Stimulated activated CD4-positive, alpha-beta T cell treated with anti-CD3 and anti-CD28 coated beads, Interleukin-1b, Interleukin-23, amount 100 ng/mL, for 4 hours (primary cell): ENCODE measurements at places on chromosomes 11 and 22.

DNA sequence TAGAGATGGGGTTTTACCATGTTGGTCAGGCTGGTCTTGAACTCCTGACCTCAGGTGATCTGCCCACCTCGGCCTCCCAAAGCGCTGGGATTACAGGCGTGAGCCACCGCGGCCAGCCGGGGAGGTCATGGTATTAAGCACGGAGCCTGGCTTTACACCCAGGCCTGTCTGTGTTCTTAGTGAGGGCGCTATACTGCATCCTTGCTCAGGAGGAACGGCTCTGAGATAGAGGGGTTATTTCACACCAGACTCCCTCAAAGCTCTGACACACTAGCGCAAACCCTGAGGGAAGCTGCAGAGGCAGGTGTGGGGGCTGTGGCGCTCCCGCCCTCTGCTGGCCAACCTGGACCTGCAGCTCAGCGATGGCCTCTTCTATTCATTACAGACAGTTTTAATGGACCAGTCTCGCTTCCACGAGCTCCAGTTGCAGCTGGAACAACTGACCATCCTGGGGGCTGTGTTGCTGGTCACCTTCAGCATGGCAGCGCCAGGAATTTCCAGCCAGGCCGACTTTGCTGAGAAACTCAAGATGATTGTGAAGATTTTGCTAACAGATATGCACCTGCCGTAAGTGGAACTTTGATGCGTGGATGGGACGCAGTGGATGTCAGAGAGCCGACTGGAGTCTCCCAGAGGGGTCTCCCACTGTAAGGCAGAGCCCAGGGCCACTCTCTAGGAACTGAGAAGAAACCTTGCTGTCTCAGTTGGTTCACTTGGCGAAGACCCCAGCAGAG is 26.2 kb downstream of the TCP11L1 start:
- DNase-seq = peak; percentile 64

DNA sequence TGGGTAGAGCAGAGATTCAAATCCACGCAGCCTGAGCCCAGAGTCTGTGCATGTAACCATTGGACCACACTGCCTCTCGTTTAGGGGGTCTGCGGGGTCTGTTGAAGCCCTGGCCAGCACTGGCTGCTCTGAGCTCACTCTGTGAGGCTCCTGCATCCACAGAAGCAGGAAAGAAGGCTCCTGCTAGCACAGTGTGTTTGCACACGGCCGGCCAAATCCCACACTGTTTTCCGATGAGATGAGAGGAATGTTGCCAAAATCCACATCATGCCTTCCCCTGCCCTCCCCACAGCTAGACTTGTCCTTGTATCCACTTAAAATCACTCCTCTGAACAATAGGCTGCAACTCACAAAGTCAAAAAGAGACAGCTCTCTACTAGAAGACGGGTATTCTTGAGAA is 10.6 kb upstream of the SLC22A12 start:
- no peak for DNase-seq

GRCh38 chr11:27025957-27026733 is 14.5 kb upstream of the BBOX1 start:
- no peak for DNase-seq

GRCh38 chr11:27649800-27650199 is 50.5 kb downstream of the BDNF start:
- DNase-seq = no peak

- no peak for DNase-seq
These were observed 18.5 kb downstream of the GRK3 start for GRCh38 chr22:25582946-25583345.

- DNase-seq = no peak
These were observed 8.2 kb downstream of the SOX6 start for GRCh38 chr11:16347928-16348685.

DNA sequence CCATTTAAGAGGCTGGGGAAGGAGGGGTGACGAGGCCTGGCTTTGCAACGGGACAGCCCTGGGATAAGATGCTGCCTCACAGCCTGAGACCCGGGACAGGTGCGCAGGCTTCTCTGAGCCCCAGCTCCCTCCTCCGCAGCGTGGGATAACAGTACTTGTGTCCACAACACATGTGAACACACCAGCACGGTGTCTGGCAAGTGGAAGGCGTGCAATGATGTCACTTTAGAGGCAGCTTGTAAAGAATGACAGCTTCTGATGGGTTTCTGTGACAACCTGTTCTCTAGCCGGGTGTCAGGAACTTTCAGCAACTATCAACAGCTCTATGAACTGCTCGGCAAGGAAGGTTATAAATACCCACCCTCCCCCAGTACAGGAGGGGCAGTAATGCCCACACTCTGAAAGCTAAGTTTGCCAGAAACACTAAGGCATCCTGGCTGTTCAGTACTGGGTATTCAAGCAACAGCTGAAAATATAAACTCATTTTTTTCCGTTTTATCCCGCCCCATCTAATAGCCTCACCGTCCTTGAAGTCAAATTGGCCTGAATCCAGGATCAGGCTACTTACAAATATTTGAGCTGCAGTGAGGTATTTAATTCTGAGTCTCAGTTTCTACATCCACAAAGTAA is 59.7 kb downstream of the MYH9 start:
- DNase-seq = no peak

GRCh38 chr11:92300876-92301275 is 76.3 kb downstream of the FAT3 start:
- no peak for DNase-seq

GRCh38 chr22:22060200-22061084 is 77.9 kb upstream of the TOP3B start:
- peak; percentile 41 for DNase-seq

- DNase-seq = no peak
These were observed 169.4 kb downstream of the TBC1D22A start for GRCh38 chr22:46931881-46932280.

DNA sequence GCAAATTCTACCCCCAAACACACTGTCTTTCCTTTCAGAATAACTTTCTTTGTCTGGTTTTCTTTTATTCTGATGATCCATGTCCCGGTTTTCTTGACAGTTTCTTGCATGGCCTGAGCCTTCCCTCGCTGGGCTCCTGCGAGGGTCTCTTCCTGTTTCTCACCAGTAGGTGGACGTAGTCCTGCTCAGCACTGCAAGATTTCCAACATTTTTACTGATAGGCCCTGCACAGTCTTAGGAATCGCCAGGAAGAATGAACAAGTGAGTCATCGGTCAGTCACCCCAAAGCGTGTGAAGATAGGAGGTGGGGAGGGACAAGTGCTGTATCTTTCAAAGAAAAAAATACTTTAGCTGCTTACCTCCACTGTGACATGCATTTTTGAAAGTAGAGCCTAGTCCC is 16.9 kb upstream of the KIRREL3 start:
- DNase-seq = no peak

- DNase-seq = no peak
These were observed 32.1 kb upstream of the PRODH start for GRCh38 chr22:18968011-18968749.

- DNase-seq = no peak
These were observed 76.4 kb upstream of the MTNR1B start for GRCh38 chr11:92892802-92893684.

DNA sequence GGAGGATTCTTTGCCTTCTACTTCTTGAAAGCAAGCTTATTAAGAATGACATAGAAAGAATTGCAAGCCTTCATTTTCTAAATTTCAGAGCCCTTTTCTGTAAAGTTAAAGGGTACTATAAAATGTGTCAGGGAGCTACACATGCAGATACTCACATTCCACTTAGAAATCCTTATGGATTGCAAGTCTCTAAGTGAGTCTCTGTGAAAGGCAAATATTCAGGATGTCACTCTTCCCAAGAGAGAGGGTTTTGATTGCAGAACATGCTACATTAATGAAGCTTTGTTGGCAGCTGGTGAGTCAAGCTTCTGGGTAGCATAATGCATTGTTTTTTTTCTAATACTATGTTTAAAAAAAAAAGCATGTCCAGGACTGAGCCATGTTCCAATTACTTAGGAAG is 369.2 kb downstream of the DCDC1 start:
- no peak for DNase-seq

DNA sequence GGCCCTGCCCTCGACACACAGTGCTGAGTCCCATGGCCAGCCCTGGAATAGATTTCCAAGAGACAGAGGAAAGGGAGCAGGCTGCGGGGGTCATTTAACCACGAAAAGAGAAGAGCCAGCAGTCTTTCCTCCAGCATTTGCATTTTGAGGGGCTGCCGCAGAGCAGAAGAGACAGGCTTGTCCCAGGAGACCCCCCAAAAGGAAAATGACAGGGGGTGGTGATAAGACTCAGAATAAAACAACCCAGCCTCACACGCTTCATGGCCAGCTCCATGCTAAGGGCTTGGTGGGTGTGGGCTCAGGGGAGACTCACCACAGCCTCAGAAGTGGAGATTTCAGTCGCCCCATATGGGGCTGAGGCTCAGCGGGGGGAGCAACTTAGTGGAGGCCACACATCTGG is 16.9 kb downstream of the TRIOBP start:
- no peak for DNase-seq

GRCh38 chr22:29750559-29751538 is 16.0 kb downstream of the ZMAT5 start:
- DNase-seq = no peak

DNA sequence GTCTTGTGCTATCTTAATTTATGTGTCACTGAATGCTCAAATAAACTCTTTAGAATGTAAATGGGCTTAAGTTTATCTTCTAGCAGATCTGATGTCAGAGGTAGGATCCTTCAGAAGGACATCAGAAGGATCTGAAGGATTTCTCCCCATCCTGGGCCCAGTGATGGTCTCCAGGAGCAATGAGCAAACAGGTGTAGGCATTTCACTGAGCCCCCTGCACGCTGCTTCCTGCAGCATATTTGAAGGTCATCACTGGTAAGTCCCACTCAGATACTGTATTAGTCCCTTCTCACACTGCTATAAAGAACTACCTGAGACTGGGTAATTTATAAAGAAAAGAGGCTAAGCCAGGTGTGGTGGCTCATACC is 4.5 kb downstream of the GSTP1 start:
- DNase-seq = no peak

- no peak for DNase-seq
These were observed 78.7 kb upstream of the DRD2 start for GRCh38 chr11:113553915-113554314.

- DNase-seq = no peak
These were observed 7.6 kb downstream of the SYTL2 start for GRCh38 chr11:85803303-85803702.

DNA sequence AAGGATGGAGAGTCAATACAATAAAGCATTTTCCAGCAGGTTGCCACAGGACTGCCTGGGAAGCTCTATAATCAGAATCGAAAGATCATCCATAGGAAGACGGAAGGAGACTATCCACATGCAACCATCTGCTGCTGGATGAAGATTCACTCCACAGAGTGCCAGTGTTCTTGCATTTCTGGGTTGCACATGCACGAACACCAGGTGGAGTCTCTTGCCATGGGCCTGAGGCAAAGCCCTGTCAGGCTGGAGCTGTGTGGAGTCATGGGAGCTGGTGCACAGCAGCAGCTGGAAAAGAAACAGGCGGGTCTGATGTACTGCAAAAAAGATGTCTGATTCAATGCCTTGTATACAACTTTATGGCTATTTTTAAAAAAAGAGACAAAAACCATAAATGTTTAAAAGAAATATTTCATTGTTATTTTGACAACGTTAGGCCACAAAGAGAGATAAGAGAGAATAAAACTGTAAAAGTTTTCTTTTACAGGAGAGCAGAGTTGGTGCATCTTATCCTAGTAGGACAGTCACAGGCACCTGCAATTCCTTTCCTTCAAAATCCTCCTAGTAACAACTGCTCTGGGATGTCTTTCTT is 12.9 kb upstream of the FAT3 start:
- no peak for DNase-seq

DNA sequence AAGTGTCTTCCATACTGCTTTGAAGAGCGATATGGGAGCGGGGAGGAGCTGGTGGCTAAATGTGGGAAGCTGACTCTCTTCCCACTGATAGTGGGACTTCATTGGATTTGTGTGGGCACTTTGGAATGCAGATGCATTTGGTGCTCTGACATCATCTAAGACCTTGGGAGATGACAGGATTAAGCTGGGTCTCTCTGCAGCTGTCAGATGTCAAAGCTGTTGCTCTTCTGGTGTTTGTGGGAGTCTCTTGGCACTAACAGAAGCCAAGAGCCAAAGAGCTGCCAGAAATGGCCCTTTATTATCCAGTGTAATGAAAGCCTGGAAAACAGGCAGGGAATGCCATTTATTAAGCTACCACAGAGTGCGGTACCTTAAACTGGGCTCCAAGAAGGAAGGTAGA is 20.6 kb downstream of the GRAMD1B start:
- DNase-seq = no peak

GRCh38 chr11:106480581-106481190 is 403.2 kb downstream of the AASDHPPT start:
- DNase-seq = no peak

DNA sequence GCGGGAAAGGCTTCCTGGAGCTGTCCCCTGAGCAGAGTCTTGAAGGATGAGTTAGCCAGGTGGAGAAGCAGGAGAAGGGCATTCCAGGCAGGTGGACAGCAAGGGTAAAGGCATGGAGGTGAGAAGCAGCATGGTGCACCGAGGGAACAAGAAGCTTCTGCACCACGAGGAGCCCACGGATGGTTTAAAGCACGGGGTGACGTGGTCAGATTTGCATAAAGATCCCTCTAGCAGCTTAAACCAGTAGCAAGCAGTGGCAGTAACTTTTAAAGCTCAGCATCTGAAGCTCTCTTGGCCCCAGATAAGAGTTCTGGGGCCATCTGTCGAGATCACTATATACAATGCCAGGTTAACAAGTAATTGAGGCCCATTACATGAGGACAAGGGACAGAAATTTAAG is 36.8 kb downstream of the SERPINH1 start:
- DNase-seq = no peak

GRCh38 chr11:133175103-133175502 is 357.2 kb downstream of the OPCML start:
- DNase-seq = no peak

GRCh38 chr11:104073950-104074705 is 37.7 kb downstream of the DDI1 start:
- no peak for DNase-seq

DNA sequence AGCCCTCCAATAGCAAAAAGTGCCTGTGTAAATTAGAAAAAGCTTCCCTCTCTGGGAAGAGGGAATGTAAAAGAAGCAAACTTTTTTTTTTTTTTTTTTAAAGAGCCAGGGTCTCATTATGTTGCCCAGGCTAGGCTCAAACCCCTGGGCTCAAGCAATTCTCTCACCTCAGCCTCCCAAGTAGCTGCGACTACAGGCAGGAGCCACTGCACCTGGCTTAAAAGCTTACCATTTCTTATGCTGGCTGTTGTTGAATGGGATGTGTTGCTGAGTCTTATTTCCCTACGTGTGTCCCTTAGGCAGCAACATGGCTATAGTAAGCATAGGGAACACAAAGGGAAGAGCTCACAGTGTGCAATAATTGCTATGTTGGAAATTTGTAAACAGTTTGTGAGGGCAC is 225.5 kb upstream of the CCDC90B start:
- DNase-seq = no peak

GRCh38 chr11:81129618-81130017 is 1604.0 kb downstream of the FAM181B start:
- no peak for DNase-seq

DNA sequence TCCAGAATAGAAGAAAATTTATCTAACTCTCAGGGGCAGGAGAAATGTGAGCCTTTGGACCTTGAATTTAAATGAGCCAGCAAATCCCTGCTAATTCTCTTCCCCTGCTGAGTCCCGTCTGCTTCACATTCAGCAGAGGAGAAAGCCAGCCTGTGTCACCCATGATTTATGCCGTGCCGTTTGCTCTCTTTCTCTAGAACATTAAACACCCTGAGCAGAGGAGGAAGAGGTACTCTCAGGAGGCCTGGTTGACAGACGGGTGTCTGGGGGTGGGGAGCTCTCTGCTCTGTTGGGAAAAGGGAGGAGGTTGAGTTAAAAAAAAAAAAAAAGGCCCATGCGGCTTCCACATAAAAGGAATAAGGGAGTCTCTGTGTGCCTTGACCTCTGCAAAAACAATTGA is 11.3 kb upstream of the MTMR3 start:
- DNase-seq = no peak
